ENCODE measurements at places on chromosomes 7 and 10. TPM values are rescaled to one million over a fixed set of nuclear protein-coding genes. Genes with fewer than 3 reads are reported as not detected.

EXOC6 gene
- total RNA-seq: 15.4 TPM

CRYGN gene
- total RNA-seq: not detected

BZW2 gene
- 103 TPM for total RNA-seq

BLVRA gene
- 67.3 TPM for total RNA-seq

TMEM176B gene
- total RNA-seq: 0.12 TPM

IRF5 gene
- 13.7 TPM for total RNA-seq

SPAM1 gene
- total RNA-seq: not detected

VAX1 gene
- 1.7 TPM for total RNA-seq

C7orf25 gene
- 2.4 TPM for total RNA-seq

PRSS2 gene
- total RNA-seq: not detected

SPDYE5 gene
- total RNA-seq: not detected

SLC18A3 gene
- not detected for total RNA-seq

LIPJ gene
- not detected for total RNA-seq

TMEM176A gene
- total RNA-seq: not detected

EXOC4 gene
- total RNA-seq: 21.4 TPM

FFAR4 gene
- total RNA-seq: 0.14 TPM

EN2 gene
- 1.0 TPM for total RNA-seq

TAS2R4 gene
- 0.15 TPM for total RNA-seq

IL2RA gene
- not detected for total RNA-seq

SPDYE2B gene
- total RNA-seq: not detected

ARHGAP12 gene
- total RNA-seq: 22.5 TPM

MOGAT3 gene
- not detected for total RNA-seq

TAS2R3 gene
- total RNA-seq: not detected

CFAP70 gene
- 0.10 TPM for total RNA-seq
